ENCODE measurements at places on chromosomes 7 and 10.

GRCh38 chr7:15602236-15602635 is 40.4 kb upstream of the AGMO start:
- DNase-seq: no peak

GRCh38 chr7:158403013-158403821 is 184.4 kb downstream of the PTPRN2 start:
- DNase-seq: no peak

DNA sequence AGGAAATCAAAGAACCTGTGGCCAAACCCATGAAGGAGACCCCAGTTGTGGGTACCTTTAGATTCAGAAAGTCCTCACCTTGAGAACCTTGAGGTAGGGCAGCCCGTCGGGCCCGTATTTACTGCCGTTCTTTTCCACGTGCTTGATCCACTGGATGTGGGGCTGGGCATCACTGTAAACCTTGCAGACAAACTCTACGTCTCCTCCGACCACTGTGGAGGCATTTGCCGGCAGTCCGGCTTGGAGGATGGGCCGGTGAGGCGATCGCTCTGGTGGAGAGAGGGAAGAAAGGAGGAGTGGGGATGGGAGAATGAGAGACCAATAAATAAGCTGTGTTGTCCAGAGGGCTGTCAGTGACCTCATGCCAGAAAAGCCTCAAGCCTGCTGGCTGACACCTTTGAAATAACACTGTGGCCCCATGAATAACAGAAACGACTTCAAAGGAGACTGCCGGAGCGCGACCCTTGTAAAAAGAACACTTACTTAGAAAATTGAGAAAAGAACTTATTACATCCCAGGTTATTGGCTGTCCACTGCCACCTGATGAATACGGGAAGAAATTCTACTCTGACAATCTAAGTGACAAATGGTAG is 78.2 kb downstream of the FGFR2 start:
- DNase-seq: no peak

- no peak for DNase-seq
Measured at GRCh38 chr10:68301790-68302502, 29.9 kb upstream of the HNRNPH3 start.

- DNase-seq: no peak
Measured at GRCh38 chr10:47252093-47252780, 47.8 kb upstream of the GDF10 start.

DNA sequence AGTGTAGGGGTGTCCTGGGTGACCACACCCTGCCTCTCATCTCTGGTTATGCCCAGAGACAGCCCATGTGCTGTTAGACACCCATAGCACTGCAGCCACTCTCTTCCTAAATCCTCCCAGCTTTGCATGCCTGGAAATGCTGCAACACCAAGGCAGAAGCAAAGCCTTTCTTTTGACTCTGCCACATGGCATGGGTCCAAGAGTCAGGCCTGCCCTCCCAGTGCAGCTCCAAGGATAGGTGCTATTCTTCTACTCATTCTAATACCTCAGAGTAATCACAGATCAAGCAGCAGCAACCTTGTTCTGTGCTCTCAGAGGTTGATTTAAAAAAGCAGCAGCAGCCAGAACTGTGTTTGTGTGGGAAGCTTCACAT is 23.4 kb downstream of the FRMPD2 start:
- DNase-seq: no peak

- DNase-seq: no peak
Measured at GRCh38 chr7:135512135-135512887, 2.4 kb upstream of the CNOT4 start.

- DNase-seq: no peak
Measured at GRCh38 chr7:46658281-46658680, 737.2 kb upstream of the IGFBP3 start.

DNA sequence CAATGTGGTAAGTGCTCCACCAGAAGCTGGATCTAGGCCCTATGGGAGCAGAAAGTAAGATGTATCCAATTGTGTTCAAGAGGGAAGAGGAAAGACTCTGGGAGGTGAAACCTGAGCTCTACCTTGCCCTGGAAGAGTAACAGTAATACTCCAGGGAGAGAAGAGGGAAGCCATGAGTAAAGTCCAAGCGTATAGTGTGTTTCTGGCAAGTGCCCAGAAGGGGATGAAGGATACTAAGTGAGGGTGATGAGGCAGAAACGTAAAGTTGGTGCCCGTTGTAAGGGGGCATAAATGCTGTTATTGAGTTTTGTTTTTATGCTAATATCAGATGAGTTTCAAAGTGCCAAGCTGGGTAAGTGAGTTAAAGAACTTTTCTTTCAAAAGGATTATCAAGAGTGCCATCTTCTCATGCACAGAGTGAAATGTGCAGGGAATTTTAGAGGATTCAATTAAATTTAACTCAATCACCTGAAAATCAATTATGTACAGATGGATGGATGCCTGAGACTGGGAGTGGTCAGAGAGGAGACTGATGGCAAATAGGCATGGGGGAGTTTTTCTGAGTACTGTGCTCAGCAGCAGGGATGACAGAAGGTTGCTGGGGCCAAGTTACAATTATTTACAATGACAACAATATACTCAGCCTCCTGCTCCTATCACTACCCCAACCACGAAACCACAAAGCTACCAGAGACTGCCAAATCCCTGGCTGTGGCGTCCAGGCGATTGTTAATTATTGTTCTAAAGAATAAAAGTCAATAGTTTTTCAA is 123.3 kb upstream of the LAMB4 start:
- DNase-seq: no peak

- DNase-seq: no peak
Measured at GRCh38 chr7:127858091-127858914, 172.9 kb downstream of the LRRC4 start.

DNA sequence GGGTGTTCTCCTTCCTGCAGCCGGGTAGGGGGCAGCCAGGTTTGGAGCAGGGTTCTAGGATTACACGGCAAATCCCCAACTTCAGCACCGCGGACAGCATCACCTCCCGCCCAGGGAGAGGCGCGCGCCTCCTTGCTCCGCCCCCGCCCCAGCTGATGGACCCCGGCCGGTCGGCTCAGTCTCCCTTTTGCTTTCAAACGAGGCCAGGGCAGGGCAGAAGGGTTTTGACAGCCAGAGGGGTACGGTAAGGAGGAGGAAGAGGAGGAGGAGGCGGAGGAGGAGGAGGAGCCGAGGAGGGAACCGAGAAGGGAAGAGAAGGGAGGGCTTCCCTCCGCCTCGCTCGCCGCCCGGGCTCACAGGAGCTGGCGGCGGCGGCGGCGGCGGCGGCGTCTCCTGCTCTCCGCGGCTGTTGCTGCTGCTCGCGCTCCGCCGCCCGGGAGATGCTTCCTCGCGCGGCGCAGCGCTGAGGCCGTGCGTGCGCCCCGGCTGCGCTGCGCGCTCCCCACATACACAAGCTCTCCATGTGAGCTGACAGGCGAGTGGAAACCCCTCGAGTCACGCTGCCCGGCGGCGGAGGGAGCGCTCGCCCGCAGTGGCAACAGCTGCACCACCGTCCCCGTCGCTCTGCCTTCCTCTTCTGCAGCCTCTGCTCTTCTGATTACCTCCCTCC is 615 bp upstream of the CNTNAP2 start:
- peak; percentile 13 for DNase-seq

- no peak for DNase-seq
Measured at GRCh38 chr7:156494960-156495359, 145.6 kb upstream of the RNF32 start.

Data from activated T-cell treated with anti-CD3 and anti-CD28 coated beads for 48 hours (primary cell).